ENCODE measurements at places on chromosomes 1 and 21.

DNA sequence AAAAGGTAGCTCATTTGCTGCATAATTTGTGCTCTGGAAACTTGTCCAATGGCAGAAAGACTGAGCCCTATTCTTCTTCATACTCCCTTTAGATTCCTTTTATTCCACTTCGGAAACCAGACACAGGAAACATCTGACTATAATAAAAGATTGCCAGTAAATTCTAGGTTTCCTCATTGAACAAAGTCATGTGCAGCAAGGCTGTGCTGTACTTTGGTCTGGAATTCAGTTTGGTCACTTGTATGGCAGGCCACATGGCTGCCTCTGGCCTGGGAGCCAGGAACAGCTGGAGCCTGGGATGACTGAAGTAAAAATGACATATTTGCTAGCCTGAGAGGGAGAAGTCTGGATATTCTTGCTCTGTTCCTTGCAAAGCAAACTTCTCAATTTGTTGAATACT lies 79.6 kb downstream of the ST3GAL3 start:
- no peak for DNase-seq

GRCh38 chr1:226061068-226061840 lies 1.3 kb upstream of the H3-3A start:
- no peak for DNase-seq

DNA sequence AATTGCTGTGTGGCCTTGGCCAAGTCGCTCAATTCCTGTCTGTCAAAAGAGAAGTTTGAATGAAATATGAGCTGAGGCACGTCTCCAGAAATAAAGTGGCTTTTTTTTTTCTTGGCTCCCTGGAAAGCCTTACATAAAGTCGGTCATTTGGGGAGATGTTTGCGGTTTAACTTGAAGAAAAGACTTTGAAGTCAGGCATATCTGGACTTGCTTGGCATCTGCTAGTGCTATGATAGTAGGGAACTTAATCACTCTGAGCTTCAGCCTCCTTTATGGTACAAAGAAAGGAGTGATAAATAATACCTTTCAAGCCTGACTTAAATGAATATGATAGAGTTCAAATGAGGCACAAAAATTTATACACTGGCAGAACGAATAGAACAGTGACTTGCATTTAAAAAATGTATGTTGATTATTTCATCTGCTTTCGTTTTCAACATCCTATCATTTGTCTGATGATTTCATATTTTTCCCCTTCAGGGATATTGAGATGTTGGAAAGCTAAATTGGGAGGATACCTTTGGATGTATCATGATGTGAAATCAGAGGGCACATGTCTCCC lies 60.2 kb downstream of the FASLG start:
- DNase-seq, result no peak

- DNase-seq, result peak; percentile 12
Observed at GRCh38 chr1:63674238-63674864, 81.1 kb downstream of the PGM1 start.

GRCh38 chr1:207268337-207268736 lies 53.1 kb upstream of the CD55 start:
- DNase-seq, result no peak

GRCh38 chr1:30315185-30315960 lies 408.0 kb downstream of the MATN1 start:
- DNase-seq, result no peak

DNA sequence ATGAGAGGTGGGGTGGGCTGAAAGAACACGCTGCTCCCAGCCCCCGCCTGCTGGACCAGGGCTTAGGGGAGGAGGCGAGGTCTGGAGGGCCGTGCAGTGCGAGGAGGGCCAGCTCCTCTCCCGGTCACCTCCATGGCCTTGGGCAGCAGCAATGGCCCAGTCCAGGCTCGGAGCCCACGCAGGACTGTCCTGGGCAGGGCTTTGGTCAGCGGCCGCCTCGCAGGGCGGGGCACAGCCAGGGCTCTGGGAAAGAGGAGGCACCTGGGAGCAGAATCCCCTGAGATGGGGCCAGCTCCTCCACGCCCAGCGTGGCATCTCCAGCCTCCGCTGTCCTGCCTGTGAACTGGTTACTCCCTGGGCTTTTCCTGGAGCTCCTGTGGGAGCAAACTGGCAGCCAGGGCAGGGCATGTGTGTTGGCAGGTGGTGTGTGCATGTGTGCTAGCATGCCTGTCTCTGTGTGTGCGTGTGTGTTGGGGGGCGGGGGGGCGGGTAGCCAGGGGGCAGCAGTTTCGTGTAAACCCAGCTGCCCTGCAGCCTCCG lies 27.4 kb downstream of the ARHGEF16 start:
- DNase-seq, result no peak

DNA sequence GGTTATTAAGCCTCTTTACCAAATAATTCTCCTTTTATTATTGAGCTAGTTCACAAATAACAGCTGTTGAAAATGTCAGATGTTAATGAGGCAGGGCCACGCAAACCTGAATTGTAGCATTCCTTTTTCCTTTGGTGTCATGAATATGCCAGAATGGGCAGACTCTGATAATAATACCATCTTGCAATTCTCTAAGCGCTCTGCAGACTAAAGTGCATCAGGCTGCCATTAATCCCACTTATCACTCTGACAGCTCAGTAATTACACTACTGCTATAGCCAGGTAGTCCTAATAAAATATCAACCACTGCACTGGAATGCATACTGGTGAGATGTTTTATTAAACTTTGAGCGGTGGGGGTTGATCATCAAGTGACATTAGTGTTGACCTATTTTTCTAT lies 177.7 kb downstream of the DPYD start:
- no peak for DNase-seq
